ENCODE measurements at places on chromosomes 6 and 20.

- DNase-seq: no peak
Observed at GRCh38 chr6:145159921-145160320, 575.4 kb downstream of the EPM2A start.

DNA sequence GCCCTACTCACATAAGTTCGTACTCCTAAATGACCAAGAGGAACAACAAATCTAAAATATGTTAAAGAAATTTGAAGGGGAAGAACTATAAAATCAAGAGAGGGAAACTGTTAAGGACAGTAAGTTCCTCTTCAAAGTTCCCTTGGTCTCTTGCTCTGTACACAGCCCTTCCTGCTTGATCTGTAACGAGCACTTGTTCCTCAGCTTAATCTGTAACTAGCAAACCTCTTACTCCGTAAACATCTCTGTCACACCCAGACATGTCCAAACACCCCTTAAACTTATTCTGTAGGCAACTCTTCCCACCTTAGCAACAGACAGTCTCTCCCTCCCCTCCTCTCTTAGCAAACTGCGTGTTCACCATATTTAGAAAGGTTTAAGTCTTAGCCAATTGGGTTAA, 29.9 kb downstream of the PLN start:
- no peak for DNase-seq

DNA sequence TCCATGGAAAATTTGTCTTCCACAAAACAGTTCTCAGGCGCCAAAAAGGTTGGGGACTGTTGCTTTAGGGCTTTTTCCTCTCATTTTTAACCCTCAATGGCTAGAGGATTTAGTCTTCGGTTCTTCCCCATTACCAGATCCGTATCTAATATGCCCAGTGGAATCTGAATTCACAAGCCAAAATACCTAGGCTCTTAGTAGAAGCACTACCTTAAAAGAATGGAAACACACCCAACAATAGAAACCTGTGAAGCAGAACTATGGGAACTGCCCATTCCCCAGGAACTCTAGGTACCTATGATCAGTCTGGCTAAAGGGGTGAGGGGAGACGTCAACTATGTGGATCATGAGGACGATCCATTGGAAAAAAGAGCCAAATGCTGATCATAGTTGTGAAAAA, 3.1 kb downstream of the TREML4 start:
- no peak for DNase-seq

DNA sequence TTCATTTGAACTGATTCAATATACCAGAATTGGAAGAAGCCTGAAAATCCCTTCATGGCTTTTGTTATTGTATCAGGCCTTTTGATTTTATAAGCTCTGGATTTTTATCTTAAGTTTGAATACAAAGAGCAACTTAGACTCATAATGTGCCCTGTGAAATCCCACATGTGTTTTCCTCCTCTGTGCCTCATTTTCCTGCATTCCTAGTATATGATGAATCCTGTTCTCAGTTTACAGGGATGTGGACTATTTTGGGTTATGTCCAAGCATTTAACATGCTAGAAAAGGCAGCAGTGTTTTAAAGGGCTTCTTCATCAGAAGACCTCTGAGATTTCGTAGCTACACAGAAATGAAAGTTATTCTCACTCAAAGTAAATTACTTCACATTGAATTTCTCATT, 455.0 kb downstream of the RFPL4B start:
- no peak for DNase-seq

DNA sequence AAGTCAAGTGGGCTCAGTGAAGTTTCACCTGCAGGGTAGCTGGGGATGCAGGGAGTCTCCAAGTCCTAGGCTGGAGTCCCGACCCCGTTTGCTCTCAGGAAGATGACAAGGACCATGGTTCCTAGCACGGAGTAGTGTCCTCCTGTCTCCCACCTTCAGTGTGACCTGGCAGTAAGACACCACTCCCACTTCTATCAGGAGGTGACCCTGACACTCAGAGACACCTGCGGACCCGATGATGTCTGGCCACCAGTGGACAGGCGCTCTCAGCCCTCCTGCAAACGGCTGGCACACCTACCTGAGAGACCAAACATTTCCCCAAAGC, 1.1 kb downstream of the SOD2 start:
- DNase-seq: no peak

DNA sequence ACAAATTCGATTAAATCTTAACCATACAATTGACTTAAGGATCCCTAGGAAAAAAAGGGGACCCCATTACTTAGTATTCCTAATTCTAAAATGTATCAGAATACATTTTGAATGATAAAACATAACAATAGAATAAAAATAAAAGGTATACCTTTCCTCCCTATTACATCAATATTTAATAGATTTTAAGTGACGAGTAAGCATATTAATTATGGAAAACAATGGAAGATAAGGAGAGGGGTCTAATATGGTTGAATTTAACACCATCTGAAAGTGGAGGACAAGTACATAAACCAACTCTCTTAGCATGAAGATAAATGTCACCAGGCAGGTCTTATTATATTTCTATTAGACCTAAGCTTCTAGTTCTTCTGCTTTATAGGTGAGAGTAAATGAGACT, 232.1 kb downstream of the HAO1 start:
- no peak for DNase-seq

DNA sequence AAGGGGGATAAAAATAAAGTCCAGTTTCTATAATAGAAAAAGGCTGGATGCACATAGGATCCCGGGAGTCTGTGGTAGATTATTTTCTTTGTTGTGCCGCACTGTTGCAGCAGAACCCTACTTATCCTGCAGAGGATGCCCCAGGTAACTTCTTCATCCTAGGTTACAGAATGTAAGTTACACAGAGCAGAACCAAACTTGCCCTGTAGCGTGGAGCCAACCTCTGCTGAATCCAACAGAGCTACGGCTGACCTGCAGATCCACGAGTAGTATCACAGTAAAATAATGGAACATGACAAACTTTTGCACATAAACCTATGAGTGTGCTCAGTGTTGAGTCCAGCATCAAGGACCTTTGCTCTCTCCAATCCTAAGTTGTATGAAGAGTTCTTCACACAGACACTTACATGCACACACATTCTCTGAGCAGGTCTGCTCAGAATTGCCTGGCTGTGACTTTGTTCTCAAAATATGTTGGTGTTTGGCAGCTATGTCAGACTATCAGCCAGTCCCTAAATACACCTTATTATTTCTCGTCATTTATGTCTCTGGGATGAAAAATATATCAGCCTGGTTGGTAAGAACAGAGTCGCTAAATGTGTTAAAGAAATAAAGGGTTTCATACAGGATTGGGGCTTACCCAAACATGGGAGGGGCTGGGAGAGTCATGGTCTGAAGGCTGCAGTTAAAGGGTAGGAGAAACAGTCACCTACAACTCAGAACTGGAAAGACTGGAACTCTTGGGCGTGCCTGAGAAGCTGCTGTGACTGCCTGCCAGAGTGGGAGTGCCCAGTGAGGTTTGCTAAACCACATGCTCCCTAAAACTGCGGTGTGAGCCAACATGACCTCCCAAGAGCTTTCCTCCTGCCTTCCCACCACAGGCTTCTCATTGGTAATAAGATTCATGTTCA, 165.1 kb upstream of the SLC24A3 start:
- no peak for DNase-seq

- DNase-seq: no peak
Observed at GRCh38 chr6:131754715-131755567, 44.1 kb upstream of the CTAGE9 start.
